ENCODE measurements at places on chromosomes 5 and 9. TPM values are rescaled to one million over a fixed set of nuclear protein-coding genes. Genes with fewer than 3 reads are reported as not detected.

DNA sequence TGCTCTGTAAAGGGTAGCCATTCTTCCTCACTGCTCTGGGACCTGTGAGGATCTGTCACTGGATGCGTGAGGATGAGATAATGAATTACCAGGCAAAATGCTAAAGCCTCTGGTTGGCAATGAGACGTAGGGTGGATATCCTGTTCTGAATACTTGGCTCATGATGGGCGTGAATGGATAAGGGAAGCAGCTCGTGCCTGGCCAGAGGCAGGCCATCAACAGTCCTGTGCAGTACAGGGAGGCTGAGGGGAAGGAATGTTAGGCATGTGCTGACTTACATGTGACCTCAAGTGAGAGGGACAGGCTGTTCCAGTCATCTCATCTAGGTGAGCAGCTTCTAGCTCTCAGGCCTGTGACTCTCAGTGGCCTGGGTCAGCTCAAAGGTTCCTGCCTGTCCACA is 172.8 kb downstream of the CARTPT start:
- H3K4me3 ChIP-seq, result no peak overlapping the region
- H3K27me3 ChIP-seq, result peaks cover 45% of the 10 kb centered on the region
- no peak overlapping the region for H3K27ac ChIP-seq
- no peaks in the 10 kb centered on the region for H3K4me1 ChIP-seq
- no peak for DNase-seq

DNA sequence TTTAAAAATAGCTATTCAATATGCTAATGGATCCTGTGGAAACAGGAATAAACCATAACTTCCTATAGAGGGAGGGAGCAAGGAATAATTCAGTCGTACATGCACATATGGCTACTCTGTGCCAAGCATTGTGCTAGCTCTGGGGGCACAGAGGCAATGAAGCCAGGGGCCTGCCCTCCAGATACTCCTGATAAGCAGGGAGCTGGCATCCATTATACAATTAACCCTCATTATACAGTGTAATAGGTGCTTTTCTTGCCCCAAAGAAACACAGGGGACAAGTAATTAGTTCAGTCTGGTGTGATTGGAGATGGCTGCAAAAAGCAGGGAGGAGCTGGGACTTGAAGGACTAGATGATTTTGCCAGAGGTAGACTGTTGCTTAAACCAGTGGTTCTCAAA is 200.4 kb downstream of the SREK1 start:
- H3K4me3 ChIP-seq, result no peak overlapping the region
- H3K27ac ChIP-seq, result no peak overlapping the region
- no peaks in the 10 kb centered on the region for H3K36me3 ChIP-seq
- peaks cover 21% of the 10 kb centered on the region for H3K27me3 ChIP-seq
- H3K4me1 ChIP-seq, result no peaks in the 10 kb centered on the region

- DNase-seq, result no peak
- peaks cover 26% of the 10 kb centered on the region for H3K4me1 ChIP-seq
- peaks cover 2% of the 10 kb centered on the region for H3K36me3 ChIP-seq
- H3K27ac ChIP-seq, result no peak overlapping the region
Observed at GRCh38 chr5:97544240-97544639, 361.2 kb upstream of the RIOK2 start.

- H3K4me3 ChIP-seq, result no peak overlapping the region
- no peaks in the 10 kb centered on the region for H3K27me3 ChIP-seq
- DNase-seq, result no peak
- peaks cover 13% of the 10 kb centered on the region for H3K4me1 ChIP-seq
- no peak overlapping the region for H3K27ac ChIP-seq
- H3K36me3 ChIP-seq, result no peaks in the 10 kb centered on the region
Observed at GRCh38 chr9:133950629-133951111, 41.5 kb downstream of the VAV2 start.

CD74 gene
- 455 TPM for total RNA-seq

CCDC180 gene
- total RNA-seq, result 6.2 TPM
